ENCODE measurements at places on chromosomes 3 and 15. TPM values are rescaled to one million over a fixed set of nuclear protein-coding genes. Genes with fewer than 3 reads are reported as not detected.
A peak's percentile ranks its signal among the peaks of the same experiment; 100 is the strongest.

The SLITRK3 gene
- total RNA-seq, result 0.06 TPM

The LRRN1 gene
- 58.9 TPM for total RNA-seq

The FBXL22 gene
- 14.3 TPM for total RNA-seq

The FBXL2 gene
- 24.8 TPM for total RNA-seq

The SLC9A9 gene
- 6.6 TPM for total RNA-seq

GRCh38 chr3:71067977-71068654, 515.4 kb downstream of the FOXP1 start:
- H3K27ac ChIP-seq, result no peak overlapping the region
- H3K36me3 ChIP-seq, result no peaks in the 10 kb centered on the region
- H3K4me1 ChIP-seq, result peaks cover 5% of the 10 kb centered on the region
- H3K4me3 ChIP-seq, result no peak overlapping the region
- DNase-seq, result no peak

- no peak overlapping the region for H3K4me3 ChIP-seq
- no peak overlapping the region for H3K27ac ChIP-seq
- H3K36me3 ChIP-seq, result no peaks in the 10 kb centered on the region
- H3K27me3 ChIP-seq, result no peaks in the 10 kb centered on the region
- no peaks in the 10 kb centered on the region for H3K4me1 ChIP-seq
Observed at GRCh38 chr3:56101576-56101975, 366.7 kb downstream of the ERC2 start.

GRCh38 chr3:28109829-28110228, 131.6 kb upstream of the CMC1 start:
- DNase-seq, result no peak
- no peak overlapping the region for H3K27ac ChIP-seq
- no peak overlapping the region for H3K4me3 ChIP-seq
- H3K27me3 ChIP-seq, result no peaks in the 10 kb centered on the region

DNA sequence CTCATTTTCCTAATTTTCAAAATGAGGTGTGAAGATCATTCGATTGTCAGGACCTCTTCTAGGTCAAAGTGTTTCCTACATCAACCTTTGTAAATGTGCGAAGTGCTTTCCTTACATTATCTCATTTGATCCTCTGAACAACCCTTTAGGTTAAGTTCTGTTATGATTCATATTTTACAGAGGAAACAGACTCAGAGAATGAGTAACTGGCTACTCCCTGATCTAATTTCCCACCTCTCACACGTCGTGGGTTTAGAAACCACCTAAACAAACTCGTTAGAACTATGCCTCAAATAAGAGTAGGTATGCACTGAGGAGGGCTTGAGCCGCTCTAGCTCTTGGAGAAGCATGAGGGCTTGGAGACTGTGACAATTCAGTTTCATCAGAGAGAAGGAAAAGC, 148.6 kb downstream of the CD47 start:
- no peak overlapping the region for H3K27ac ChIP-seq
- H3K27me3 ChIP-seq, result no peaks in the 10 kb centered on the region
- no peaks in the 10 kb centered on the region for H3K4me1 ChIP-seq
- no peaks in the 10 kb centered on the region for H3K36me3 ChIP-seq

DNA sequence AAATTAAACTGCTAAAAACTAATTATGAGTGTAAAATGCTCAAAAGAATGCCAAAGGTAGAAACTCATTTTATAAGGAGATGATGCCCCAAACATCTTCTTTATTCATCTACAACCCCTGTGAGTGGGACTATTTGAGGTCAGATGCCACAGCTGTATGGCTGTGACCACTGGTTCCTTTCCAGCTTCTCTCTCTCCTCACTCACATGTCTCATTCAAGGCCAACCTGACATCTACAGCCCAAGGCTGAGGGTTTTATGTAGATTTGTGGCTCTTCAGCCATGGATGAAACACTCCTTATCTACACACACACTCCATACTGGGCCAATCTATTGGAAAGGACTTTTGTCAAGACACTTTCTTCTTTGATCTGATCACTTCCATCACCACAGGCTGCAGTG, 231.3 kb downstream of the KCNMB2 start:
- H3K4me3 ChIP-seq, result no peak overlapping the region
- no peak for DNase-seq
- H3K36me3 ChIP-seq, result no peaks in the 10 kb centered on the region
- no peaks in the 10 kb centered on the region for H3K27me3 ChIP-seq
- no peaks in the 10 kb centered on the region for H3K4me1 ChIP-seq

GRCh38 chr15:41896566-41896965, 2.7 kb upstream of the SPTBN5 start:
- H3K27me3 ChIP-seq, result no peaks in the 10 kb centered on the region
- no peak overlapping the region for H3K27ac ChIP-seq
- no peak for DNase-seq
- no peak overlapping the region for H3K4me3 ChIP-seq
- no peaks in the 10 kb centered on the region for H3K36me3 ChIP-seq

GRCh38 chr3:48565591-48566400, 2.2 kb upstream of the UCN2 start:
- no peak overlapping the region for H3K4me3 ChIP-seq
- H3K4me1 ChIP-seq, result peaks cover 4% of the 10 kb centered on the region
- H3K36me3 ChIP-seq, result no peaks in the 10 kb centered on the region
- no peaks in the 10 kb centered on the region for H3K27me3 ChIP-seq

DNA sequence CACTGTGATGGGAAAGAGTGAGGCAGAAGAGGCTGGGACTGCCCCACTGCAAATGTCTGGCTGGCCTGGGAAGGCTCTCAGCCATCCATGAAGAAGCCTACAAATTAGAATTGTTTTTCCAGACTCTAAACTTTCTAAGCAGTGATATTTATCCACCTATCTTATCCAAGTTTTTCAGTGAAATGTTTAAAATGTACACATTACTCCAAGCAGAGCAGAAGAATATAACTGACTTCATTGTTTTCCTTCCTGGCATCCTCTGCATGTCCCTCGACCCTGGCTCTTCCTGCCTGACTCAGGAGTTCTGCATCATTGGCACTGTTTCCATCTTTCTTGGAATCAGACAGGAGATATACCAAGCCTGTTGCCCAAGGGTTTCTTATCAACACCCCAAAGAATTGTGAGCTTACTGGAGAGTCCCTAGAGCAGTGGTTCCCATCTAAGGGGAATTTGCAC, 401.5 kb upstream of the PROK2 start:
- no peak for DNase-seq
- H3K36me3 ChIP-seq, result no peaks in the 10 kb centered on the region
- no peak overlapping the region for H3K27ac ChIP-seq

GRCh38 chr3:129233538-129233937, 15.9 kb upstream of the COPG1 start:
- no peak overlapping the region for H3K4me3 ChIP-seq
- H3K27ac ChIP-seq, result no peak overlapping the region
- H3K27me3 ChIP-seq, result no peaks in the 10 kb centered on the region
- H3K4me1 ChIP-seq, result peaks cover 2% of the 10 kb centered on the region
- DNase-seq, result peak; percentile 43
- no peaks in the 10 kb centered on the region for H3K36me3 ChIP-seq

DNA sequence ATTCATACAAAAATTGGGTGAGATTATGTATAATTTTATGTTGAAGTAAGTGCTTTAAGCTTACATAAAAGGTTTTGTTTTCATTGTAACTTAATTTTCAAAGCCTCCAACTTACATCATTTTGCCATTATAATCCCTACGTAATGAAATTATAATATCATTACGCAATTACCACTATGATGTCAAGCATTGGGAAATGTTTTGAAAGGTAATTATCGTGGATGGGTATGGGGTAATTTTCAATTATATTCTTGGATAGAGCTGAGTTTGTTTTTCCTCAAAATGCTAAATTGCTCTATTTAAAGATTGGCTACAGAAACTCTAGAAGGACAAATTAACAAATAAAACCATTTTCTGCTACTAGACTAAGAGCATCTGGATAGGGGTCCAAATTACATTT, 80.2 kb upstream of the FAM3D start:
- H3K4me1 ChIP-seq, result no peaks in the 10 kb centered on the region
- H3K4me3 ChIP-seq, result no peak overlapping the region
- H3K27me3 ChIP-seq, result no peaks in the 10 kb centered on the region

GRCh38 chr3:197132916-197133530, 103.4 kb upstream of the MELTF start:
- no peak overlapping the region for H3K4me3 ChIP-seq
- DNase-seq, result no peak
- H3K27ac ChIP-seq, result no peak overlapping the region
- no peaks in the 10 kb centered on the region for H3K4me1 ChIP-seq
- H3K27me3 ChIP-seq, result no peaks in the 10 kb centered on the region

- H3K36me3 ChIP-seq, result no peaks in the 10 kb centered on the region
- no peaks in the 10 kb centered on the region for H3K27me3 ChIP-seq
- no peak overlapping the region for H3K27ac ChIP-seq
Observed at GRCh38 chr3:46228260-46229242, 13.7 kb upstream of the CCR3 start.

DNA sequence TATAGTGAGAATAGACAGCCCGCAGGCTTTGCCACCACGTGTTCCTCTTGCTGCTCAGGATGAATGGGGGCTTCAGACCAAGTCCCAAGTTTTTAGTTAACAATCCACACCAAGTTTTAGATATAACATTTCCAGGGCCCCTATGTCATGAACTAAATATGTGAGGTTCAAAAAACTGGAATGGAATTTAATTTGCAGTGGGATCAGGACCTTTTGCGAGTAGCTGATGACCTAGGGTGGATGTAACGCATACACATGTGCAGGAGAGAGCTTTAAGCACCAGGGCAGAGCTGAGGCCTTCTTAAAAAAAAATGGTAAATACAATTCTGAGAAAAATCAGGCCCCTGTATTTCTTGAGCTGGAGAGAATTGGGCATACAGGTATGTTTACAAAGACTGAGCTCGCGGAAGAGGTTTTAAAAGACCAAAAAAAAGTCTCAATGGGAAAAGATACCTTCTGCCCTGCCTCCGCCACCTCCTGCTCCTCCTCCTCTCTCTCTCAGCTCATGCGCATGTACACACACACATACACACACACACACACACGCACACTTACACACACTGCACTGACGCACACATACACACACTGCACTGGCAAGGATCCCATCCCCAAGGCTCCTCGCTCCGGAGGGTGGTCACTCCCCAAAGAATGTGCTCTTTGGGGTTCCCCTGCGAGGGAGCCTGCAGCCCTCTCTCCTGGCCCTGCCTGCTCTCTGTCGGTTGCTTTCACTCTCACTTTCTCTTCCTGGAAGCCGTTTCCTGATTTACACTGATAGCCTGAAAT, 48.2 kb upstream of the IGF1R start:
- DNase-seq, result peak; percentile 50
- H3K4me1 ChIP-seq, result no peaks in the 10 kb centered on the region
- H3K27me3 ChIP-seq, result no peaks in the 10 kb centered on the region
- H3K4me3 ChIP-seq, result no peak overlapping the region
- no peak overlapping the region for H3K27ac ChIP-seq
- no peaks in the 10 kb centered on the region for H3K36me3 ChIP-seq

DNA sequence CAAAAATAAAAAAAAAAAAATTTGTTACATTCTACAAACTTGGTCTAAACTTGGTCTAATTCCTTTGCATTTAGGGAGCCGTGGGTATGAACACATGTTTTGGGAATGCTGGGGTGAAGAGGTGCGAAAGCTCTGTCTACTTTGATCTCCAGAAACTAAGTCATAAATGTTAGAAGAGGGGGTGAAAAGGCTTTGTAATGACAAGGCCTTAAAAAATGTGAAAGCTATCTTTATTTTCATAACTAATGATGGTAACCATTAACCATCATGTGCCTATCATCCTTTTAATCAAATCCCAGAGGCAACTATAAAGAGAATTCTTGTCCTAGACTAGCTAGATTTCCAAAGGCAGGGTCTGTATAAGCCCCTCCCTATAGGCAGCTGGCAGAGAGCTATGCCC, 60.9 kb downstream of the PRICKLE2 start:
- no peak for DNase-seq
- no peaks in the 10 kb centered on the region for H3K4me1 ChIP-seq
- H3K4me3 ChIP-seq, result no peak overlapping the region

DNA sequence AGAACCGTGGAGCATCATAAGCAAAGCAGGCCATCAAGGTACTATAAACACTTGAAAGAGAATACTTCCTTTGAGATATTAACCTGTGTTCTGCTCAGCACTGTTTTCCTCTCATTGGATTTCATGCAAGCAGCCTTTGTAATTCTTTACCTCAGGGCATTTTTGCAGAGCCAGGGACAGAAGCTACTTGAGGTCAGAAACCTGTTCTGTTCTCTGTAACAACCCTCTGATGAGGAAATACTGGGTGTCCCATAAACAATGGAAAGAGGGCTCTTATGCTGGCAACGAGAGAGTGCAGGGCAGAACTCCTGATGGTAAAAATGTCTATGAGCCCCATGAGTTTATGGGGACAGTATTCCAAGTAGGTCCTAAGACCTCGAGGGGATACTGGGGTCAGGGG, 66.0 kb downstream of the DCLK3 start:
- no peaks in the 10 kb centered on the region for H3K27me3 ChIP-seq
- H3K4me3 ChIP-seq, result no peak overlapping the region
- no peaks in the 10 kb centered on the region for H3K36me3 ChIP-seq
- DNase-seq, result no peak
- no peaks in the 10 kb centered on the region for H3K4me1 ChIP-seq

- H3K27ac ChIP-seq, result no peak overlapping the region
- peak; percentile 61 for DNase-seq
- no peaks in the 10 kb centered on the region for H3K27me3 ChIP-seq
- H3K4me1 ChIP-seq, result no peaks in the 10 kb centered on the region
- H3K4me3 ChIP-seq, result no peak overlapping the region
Observed at GRCh38 chr3:138051947-138052802, 42.2 kb downstream of the CLDN18 start.

GRCh38 chr15:81373775-81374395, at the start of gene TMC3:
TSS of gene TMC3 (minus strand) at chr15:81374213. CDS start at chr15:81374077, 136 bp downstream.
- no peaks in the 10 kb centered on the region for H3K36me3 ChIP-seq
- no peak within 1 kb of the TSS for H3K27ac ChIP-seq
- H3K27me3 ChIP-seq, result no peaks in the 10 kb centered on the region
- H3K4me1 ChIP-seq, result no peaks in the 10 kb centered on the region
- H3K4me3 ChIP-seq, result no peak within 1 kb of the TSS
- no peak for DNase-seq

- H3K4me3 ChIP-seq, result no peak overlapping the region
- H3K27me3 ChIP-seq, result no peaks in the 10 kb centered on the region
- H3K4me1 ChIP-seq, result no peaks in the 10 kb centered on the region
- H3K36me3 ChIP-seq, result no peaks in the 10 kb centered on the region
- no peak overlapping the region for H3K27ac ChIP-seq
Observed at GRCh38 chr3:128416578-128417211, 50.0 kb downstream of the DNAJB8 start.

GRCh38 chr15:51044037-51044727, 50.5 kb downstream of the TNFAIP8L3 start:
- H3K4me3 ChIP-seq, result no peak overlapping the region
- no peaks in the 10 kb centered on the region for H3K36me3 ChIP-seq
- no peak for DNase-seq
- H3K27me3 ChIP-seq, result no peaks in the 10 kb centered on the region

DNA sequence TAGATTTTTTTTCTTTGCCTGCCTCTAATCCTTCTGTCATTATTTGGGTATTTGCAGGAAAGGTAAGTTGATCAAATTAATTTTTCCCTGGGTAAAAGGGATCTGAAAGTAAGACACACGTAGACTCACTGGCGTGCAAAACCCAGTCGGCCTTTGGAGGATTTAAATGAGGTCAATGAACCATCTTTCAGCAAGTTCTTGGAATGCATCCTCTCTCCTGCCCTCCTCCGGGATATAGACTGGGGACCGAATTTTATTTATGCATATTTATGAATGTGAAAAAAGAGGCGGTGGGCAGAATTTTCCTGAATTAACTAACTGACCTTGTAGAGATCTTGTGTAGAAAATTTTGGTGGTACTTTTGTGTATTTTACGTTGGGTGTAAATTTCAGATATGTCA, 2.2 kb downstream of the CADM2 start:
- no peak overlapping the region for H3K27ac ChIP-seq
- no peak for DNase-seq
- peaks cover 9% of the 10 kb centered on the region for H3K4me1 ChIP-seq
- no peaks in the 10 kb centered on the region for H3K36me3 ChIP-seq

GRCh38 chr3:48897460-48898376, 964 bp downstream of the SLC25A20 start:
- no peaks in the 10 kb centered on the region for H3K27me3 ChIP-seq
- DNase-seq, result no peak
- H3K27ac ChIP-seq, result peak overlapping the region; percentile 22
- no peaks in the 10 kb centered on the region for H3K36me3 ChIP-seq
- H3K4me1 ChIP-seq, result peaks cover 7% of the 10 kb centered on the region
